SJSA1 (cell line): ENCODE measurements at places on chromosomes 3 and 15.

GRCh38 chr3:182544542-182544941 is 248.8 kb upstream of the ATP11B start:
- no peak for DNase-seq

GRCh38 chr3:52001443-52001974 is 5.8 kb upstream of the RPL29 start:
- peak; percentile 70 for DNase-seq

DNA sequence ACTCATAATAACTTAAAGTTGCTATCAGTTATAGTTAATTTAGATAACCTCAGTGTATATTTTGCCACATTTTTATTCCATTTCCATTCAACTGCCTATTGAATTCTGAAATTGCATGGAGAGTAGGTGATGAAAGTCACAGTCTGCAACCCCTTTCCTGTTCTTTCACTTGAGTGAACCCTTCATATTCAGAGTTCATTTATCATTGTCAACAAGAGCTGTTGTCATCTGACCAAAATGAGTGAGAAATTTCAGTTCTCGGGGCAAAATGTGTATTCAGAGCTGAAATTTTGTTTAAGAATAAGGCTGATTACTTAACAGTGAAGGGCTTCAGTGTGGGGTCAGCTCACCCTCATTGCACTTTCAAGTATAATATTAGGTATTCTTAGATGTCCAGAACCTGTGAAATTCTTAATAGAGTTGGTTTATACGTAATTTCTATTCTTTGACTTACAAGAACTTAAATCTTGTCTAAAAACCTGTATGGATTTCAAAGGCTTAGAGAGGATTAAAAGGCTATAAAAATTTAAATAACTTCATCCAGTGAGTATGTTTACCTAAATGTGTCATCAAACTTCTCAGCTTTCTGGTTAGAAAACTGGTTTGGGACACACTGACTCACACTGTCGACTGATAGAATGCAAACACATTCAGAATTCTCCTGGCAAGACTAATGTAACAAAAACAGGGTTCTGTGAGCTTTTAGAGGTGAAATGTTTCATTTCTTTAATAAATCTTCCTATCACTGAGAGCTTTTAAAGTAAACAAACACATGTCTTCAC is 92.2 kb downstream of the CMSS1 start:
- no peak for DNase-seq

DNA sequence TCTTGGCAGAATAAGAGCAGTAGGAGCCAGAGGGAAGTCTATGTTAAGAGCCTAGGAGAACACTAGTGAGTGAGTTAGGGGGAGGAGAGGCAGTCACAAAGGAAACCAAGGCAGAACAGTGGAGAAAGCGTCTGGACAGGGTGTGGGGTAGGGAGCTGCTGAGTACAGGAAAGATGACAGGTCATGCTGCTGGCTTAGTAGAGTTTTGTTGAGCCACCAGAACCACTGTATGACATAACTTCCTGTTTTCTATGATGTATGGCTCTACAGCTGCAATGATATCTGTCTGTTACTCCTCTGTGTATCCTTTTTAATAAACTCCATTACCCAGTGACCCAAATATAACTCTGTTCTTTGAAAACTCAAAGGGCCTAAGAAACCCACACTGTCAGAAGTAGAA is 10.6 kb upstream of the STT3B start:
- no peak for DNase-seq

DNA sequence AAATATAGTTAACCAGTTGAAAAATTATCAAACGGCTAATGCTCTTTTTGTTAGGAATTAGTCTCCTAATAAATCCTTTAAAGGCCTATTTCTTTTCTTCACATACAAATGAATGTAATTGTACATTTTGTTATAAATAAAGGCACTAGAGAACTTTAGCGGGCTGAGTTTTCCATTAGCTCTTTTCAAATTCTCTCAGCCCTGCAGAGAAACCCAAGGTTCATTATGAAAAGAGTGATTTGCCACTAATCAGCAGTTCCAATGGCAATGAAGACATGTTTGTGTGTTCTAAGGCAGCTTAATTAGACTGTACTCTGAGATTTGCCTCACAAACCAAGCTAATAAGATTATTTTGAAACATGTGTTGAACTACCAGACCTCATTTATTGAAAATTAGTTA is 64.6 kb upstream of the P2RY1 start:
- DNase-seq: no peak

- no peak for DNase-seq
Observed at GRCh38 chr15:40328176-40328575, 4.7 kb downstream of the INAFM2 start.

GRCh38 chr3:19221081-19221480 is 72.8 kb downstream of the KCNH8 start:
- no peak for DNase-seq
